PC-3 (cell line): ENCODE measurements at places on chromosomes 7 and 10. TPM values are rescaled to one million over a fixed set of nuclear protein-coding genes. Genes with fewer than 3 reads are reported as not detected.

FAM3C gene
- total RNA-seq: 37.7 and 37.9 TPM in 2 replicates

SEPTIN7 gene
- total RNA-seq: 121 and 147 TPM in 2 replicates

CTAGE4 gene
- total RNA-seq: 1.4 and 1.6 TPM in 2 replicates

AKR1D1 gene
- not detected in 2 replicates for total RNA-seq

ZNF438 gene
- total RNA-seq: 0.98 and 2.4 TPM in 2 replicates

SPAM1 gene
- not detected in 2 replicates for total RNA-seq

MTURN gene
- total RNA-seq: 5.4 and 6.3 TPM in 2 replicates

HOXA5 gene
- total RNA-seq: 7.0 and 7.5 TPM in 2 replicates

SCIN gene
- 0.91 and 1.6 TPM in 2 replicates for total RNA-seq

KLF14 gene
- not detected in 2 replicates for total RNA-seq

PDE1C gene
- total RNA-seq: 14.1 and 14.4 TPM in 2 replicates

SKIDA1 gene
- total RNA-seq: 0.17 and 0.26 TPM in 2 replicates

GRCh38 chr10:43197834-43198681 lies 59.8 kb downstream of the CSGALNACT2 start:
- H3K36me3 ChIP-seq: no peaks in the 10 kb centered on the region
- H3K27ac ChIP-seq: no peak overlapping the region
- DNase-seq: peak; percentile 49
- no peak overlapping the region for H3K4me3 ChIP-seq
- no peaks in the 10 kb centered on the region for H3K4me1 ChIP-seq

DNA sequence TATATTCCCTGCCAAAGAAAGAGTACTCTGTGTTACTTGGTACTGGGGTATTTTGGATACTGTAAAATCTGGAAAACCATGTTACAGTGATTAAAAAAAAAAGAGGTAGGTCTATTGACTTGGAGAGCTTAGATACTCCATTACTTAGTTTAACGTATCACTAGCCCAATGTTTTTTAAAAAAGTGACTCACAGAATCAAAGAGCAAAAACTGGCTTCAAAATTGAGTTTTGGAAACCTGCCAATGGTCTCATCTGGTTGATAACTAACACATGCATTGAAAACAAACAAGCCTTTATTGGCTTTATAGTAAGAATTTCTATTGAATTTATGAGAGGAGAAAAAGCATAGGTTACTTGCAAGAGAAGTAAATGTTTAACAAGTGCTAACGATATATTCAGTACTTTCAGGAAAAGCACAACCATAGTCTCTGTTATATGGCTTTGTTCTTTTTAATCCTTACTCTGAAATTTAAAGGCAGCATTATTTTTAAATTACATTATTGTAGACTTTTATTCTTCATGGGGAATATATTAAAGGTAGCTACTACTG lies 563.3 kb upstream of the SORCS1 start:
- no peak overlapping the region for H3K27ac ChIP-seq
- H3K4me1 ChIP-seq: peaks cover 34% of the 10 kb centered on the region
- no peaks in the 10 kb centered on the region for H3K36me3 ChIP-seq
- no peak overlapping the region for H3K4me3 ChIP-seq
- H3K27me3 ChIP-seq: no peaks in the 10 kb centered on the region

GRCh38 chr10:130998642-130999041 lies 312.9 kb downstream of the TCERG1L start:
- DNase-seq: no peak
- no peaks in the 10 kb centered on the region for H3K36me3 ChIP-seq
- no peaks in the 10 kb centered on the region for H3K27me3 ChIP-seq

- H3K4me3 ChIP-seq: no peak overlapping the region
- H3K4me1 ChIP-seq: no peaks in the 10 kb centered on the region
- H3K27ac ChIP-seq: no peak overlapping the region
- H3K27me3 ChIP-seq: no peaks in the 10 kb centered on the region
- no peaks in the 10 kb centered on the region for H3K36me3 ChIP-seq
Measured at GRCh38 chr10:115514895-115515294, 421.7 kb downstream of the ATRNL1 start.

- no peaks in the 10 kb centered on the region for H3K36me3 ChIP-seq
- no peak for DNase-seq
- H3K4me3 ChIP-seq: peak overlapping the region; percentile 51; the same call in 1 of the 2 replicates
- no peak overlapping the region for H3K27ac ChIP-seq
Measured at GRCh38 chr10:131993275-131993674, 11.6 kb upstream of the BNIP3 start.

GRCh38 chr7:41732843-41733306 lies 30.0 kb upstream of the INHBA start:
- H3K4me1 ChIP-seq: peaks cover 17% of the 10 kb centered on the region
- no peaks in the 10 kb centered on the region for H3K36me3 ChIP-seq
- no peak overlapping the region for H3K4me3 ChIP-seq
- no peaks in the 10 kb centered on the region for H3K27me3 ChIP-seq
- peak; percentile 44 for DNase-seq
- H3K27ac ChIP-seq: no peak overlapping the region

DNA sequence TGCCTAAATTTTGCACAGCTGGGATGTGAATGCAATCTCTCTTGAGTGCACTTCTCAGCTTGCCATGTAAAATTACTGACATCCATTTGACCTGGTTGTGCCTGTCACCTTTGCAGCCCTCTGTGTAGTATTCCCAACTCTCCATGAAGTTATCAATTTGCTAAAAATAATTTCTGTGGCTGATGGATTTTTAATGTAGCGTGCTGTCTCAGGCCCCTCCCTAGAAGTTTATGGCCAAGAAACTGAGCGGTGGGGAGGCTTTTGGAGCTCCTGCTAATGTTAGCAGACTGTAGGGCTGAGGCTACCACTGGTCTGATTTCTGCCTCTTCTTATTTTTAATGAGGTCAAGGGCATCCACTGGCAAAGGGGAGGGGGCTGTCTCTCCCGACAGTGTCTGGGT lies 577.0 kb upstream of the DPP6 start:
- no peaks in the 10 kb centered on the region for H3K27me3 ChIP-seq
- no peak overlapping the region for H3K4me3 ChIP-seq
- DNase-seq: no peak
- H3K36me3 ChIP-seq: no peaks in the 10 kb centered on the region
- H3K27ac ChIP-seq: no peak overlapping the region

DNA sequence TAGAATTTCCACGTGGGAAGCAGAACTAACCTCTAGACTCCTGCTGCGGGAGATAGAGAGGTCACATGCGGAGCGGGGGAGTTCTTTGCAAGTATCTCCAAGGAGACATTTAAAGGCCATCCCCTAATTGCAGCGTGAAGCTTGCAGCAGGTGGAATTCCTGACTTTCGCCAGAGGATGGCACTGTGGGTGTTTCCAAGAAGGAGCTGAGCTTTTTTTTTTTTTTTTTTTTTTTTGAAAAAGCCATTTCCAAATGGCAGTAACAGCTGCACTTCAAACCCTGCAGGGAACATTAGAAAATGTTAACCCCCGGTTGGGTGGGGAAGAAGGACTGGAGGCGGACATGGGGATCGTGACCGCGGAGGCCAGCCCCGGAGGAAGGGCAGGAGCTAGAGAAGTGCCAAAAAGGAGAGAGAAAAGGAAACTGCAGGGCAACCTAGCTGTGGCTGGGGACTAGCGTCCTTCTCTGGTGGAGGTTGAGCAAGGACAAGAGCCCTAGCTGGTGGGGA lies 487.7 kb downstream of the TYW1 start:
- H3K36me3 ChIP-seq: no peaks in the 10 kb centered on the region
- no peak overlapping the region for H3K4me3 ChIP-seq
- no peak overlapping the region for H3K27ac ChIP-seq
- DNase-seq: peak; percentile 73
- no peaks in the 10 kb centered on the region for H3K27me3 ChIP-seq

DNA sequence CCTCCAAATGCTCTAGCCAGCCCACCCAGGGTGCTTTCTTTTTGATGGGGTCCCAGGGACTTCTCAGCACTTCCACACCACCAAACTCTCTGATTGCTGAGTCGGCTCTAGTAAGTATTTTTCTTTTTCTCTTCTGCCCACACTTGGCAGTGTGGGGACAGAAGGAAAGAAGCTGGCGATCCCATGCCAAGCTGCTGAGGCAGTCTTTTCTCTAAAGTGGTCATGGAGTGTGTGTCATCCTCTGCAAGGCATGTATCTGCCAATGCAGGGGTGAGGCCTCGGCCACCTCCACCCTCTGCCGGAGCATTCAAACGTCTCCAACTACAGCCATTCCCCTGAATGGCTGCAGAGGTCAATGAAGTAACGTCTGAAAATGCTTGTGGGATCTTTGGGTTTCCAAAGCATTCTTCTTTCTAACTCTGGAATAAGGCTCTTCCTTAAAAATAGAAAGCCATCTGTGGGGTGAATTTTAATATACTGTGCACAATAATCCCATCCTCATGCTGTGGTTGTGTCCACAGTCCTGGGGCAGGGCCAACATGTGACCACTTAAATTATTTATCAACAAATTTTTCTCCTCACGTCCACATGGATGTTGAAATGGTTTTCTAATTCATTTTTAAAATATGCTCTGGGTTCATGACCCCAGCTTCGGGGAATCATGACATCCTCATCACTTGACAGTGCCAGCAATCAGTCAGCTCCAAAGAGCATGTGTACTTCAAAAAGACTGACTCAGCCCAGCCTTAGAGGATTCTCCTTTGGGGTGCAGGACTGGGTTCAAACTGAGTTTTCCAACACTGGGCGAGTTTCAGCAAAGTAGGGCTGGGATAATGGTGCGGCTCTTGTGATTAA lies 171.3 kb upstream of the ITGB1 start:
- no peak overlapping the region for H3K27ac ChIP-seq
- peak; percentile 44 for DNase-seq
- H3K27me3 ChIP-seq: no peaks in the 10 kb centered on the region
- H3K4me3 ChIP-seq: no peak overlapping the region
- H3K4me1 ChIP-seq: peaks cover 24% of the 10 kb centered on the region
- no peaks in the 10 kb centered on the region for H3K36me3 ChIP-seq

GRCh38 chr10:109824206-109824605 lies 99.1 kb downstream of the XPNPEP1 start:
- no peaks in the 10 kb centered on the region for H3K36me3 ChIP-seq
- DNase-seq: no peak
- no peak overlapping the region for H3K27ac ChIP-seq
- H3K4me1 ChIP-seq: no peaks in the 10 kb centered on the region
- no peaks in the 10 kb centered on the region for H3K27me3 ChIP-seq
- no peak overlapping the region for H3K4me3 ChIP-seq

GRCh38 chr10:14681305-14681704 lies 93.4 kb downstream of the FAM107B start:
- no peak overlapping the region for H3K4me3 ChIP-seq
- DNase-seq: peak; percentile 2
- H3K36me3 ChIP-seq: no peaks in the 10 kb centered on the region
- H3K4me1 ChIP-seq: no peaks in the 10 kb centered on the region
- H3K27me3 ChIP-seq: no peaks in the 10 kb centered on the region

GRCh38 chr10:29546773-29547313 lies 87.9 kb downstream of the SVIL start:
- H3K27ac ChIP-seq: peak overlapping the region; percentile 47
- no peak overlapping the region for H3K4me3 ChIP-seq
- DNase-seq: peak; percentile 27
- H3K4me1 ChIP-seq: peaks cover 13% of the 10 kb centered on the region
- 0 out of 2 replicates have a peak, but pooled peaks cover 4% of the 10 kb centered on the region for H3K36me3 ChIP-seq

GRCh38 chr10:104340111-104340526 lies 1.9 kb upstream of the ITPRIP start:
- no peak overlapping the region for H3K27ac ChIP-seq
- H3K4me3 ChIP-seq: peak overlapping the region; percentile 93; the same call in 1 of the 2 replicates
- no peak for DNase-seq
- H3K36me3 ChIP-seq: no peaks in the 10 kb centered on the region
- peaks cover 27% of the 10 kb centered on the region for H3K4me1 ChIP-seq
- H3K27me3 ChIP-seq: no peaks in the 10 kb centered on the region

- H3K36me3 ChIP-seq: no peaks in the 10 kb centered on the region
- no peaks in the 10 kb centered on the region for H3K4me1 ChIP-seq
- H3K4me3 ChIP-seq: no peak overlapping the region
- H3K27me3 ChIP-seq: peaks cover 4% of the 10 kb centered on the region; the same call in 1 of the 2 replicates
- DNase-seq: no peak
Measured at GRCh38 chr10:45034301-45034700, 33.6 kb downstream of the ZNF22 start.

- no peak for DNase-seq
- H3K4me3 ChIP-seq: no peak overlapping the region
- no peaks in the 10 kb centered on the region for H3K36me3 ChIP-seq
- no peaks in the 10 kb centered on the region for H3K27me3 ChIP-seq
Measured at GRCh38 chr10:96708456-96708855, 11.9 kb downstream of the PIK3AP1 start.

GRCh38 chr10:103818105-103818504 lies 37.3 kb downstream of the SH3PXD2A start:
- H3K36me3 ChIP-seq: no peaks in the 10 kb centered on the region
- no peak overlapping the region for H3K4me3 ChIP-seq
- no peak for DNase-seq
- H3K27me3 ChIP-seq: no peaks in the 10 kb centered on the region

GRCh38 chr10:121309164-121309563 lies 289.1 kb downstream of the FGFR2 start:
- H3K4me1 ChIP-seq: no peaks in the 10 kb centered on the region
- H3K27me3 ChIP-seq: peaks cover 21% of the 10 kb centered on the region
- H3K4me3 ChIP-seq: no peak overlapping the region

DNA sequence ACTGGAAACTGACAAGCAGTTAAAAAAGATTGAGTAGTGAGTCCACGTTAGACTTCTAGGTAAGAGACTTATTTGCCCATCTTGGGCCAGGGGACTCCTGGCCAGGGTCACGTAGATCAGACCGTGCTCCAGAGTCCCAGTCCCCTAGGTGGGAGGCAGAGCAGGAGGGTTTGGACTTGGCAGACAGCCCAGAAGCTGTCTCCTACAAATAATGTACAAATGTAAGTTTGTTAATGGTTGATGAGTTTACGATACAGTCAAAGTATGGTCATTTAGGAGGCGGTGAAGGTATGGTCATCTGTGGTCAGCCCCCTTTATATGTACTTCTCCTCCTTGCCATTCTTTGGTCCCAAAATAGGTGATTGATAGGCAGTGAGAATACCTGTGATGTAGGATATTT lies 28.2 kb downstream of the INPP5F start:
- no peaks in the 10 kb centered on the region for H3K27me3 ChIP-seq
- DNase-seq: no peak
- H3K4me3 ChIP-seq: no peak overlapping the region
- no peaks in the 10 kb centered on the region for H3K36me3 ChIP-seq
- H3K4me1 ChIP-seq: no peaks in the 10 kb centered on the region

GRCh38 chr7:138889582-138890498 lies 91.3 kb downstream of the KIAA1549 start:
- no peaks in the 10 kb centered on the region for H3K27me3 ChIP-seq
- DNase-seq: peak; percentile 86
- H3K27ac ChIP-seq: peak overlapping the region; percentile 99
- peaks cover 62% of the 10 kb centered on the region for H3K4me1 ChIP-seq
- peaks cover 12% of the 10 kb centered on the region for H3K36me3 ChIP-seq

GRCh38 chr7:155832581-155832981 lies 20.3 kb upstream of the SHH start:
- no peaks in the 10 kb centered on the region for H3K27me3 ChIP-seq
- no peak overlapping the region for H3K4me3 ChIP-seq
- no peak for DNase-seq
- no peaks in the 10 kb centered on the region for H3K36me3 ChIP-seq
- no peak overlapping the region for H3K27ac ChIP-seq

GRCh38 chr7:75971961-75972763 lies 22.2 kb downstream of the TMEM120A start:
- no peak overlapping the region for H3K27ac ChIP-seq
- no peak for DNase-seq
- H3K4me1 ChIP-seq: no peaks in the 10 kb centered on the region
- no peaks in the 10 kb centered on the region; the same call in 1 of the 2 replicates for H3K36me3 ChIP-seq
- no peak overlapping the region for H3K4me3 ChIP-seq
- H3K27me3 ChIP-seq: no peaks in the 10 kb centered on the region
